ENCODE measurements at places on chromosomes 7 and 10.
A peak's percentile ranks its signal among the peaks of the same experiment; 100 is the strongest.

DNA sequence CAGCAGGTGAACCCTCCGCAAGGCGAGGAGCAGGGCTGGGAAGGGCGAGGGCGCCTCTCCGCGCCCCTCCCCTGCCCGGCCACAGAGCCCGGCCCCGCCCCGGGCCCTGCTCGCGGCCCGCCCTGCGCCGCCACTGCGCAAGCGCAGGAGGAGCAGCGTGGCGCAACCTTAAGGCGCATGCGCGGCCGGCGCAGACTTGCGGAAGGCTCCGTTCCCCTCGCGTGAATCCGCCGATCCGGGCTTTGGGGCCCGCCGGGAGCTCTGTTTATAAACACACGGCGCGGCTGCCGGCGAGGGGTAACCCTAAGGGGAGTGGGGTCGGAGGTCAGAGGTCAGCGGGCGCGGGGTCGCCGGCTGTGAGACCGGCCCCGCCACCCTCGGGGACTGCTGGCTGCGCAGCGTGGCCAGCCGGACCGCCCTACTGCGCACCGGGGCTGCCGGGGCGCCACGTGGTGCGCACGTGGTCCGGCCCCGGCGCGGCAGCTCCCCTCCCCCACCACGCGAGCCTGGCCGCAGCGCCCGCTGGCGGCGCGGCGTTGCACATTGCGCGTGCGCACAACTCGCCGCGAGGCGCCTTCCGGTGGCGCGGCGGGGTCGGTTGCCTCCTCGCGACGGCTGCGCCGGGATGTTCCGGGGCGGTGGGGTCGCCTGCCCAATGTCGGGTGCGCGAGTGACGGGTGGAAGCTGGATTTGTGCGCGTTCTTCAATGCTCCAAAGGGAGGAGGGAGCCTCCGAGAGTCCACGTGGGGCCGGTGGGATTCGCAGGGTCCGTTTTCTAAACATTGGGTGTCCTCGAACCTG lies 40.2 kb upstream of the FOXK1 start:
- peak; percentile 98 for DNase-seq

DNA sequence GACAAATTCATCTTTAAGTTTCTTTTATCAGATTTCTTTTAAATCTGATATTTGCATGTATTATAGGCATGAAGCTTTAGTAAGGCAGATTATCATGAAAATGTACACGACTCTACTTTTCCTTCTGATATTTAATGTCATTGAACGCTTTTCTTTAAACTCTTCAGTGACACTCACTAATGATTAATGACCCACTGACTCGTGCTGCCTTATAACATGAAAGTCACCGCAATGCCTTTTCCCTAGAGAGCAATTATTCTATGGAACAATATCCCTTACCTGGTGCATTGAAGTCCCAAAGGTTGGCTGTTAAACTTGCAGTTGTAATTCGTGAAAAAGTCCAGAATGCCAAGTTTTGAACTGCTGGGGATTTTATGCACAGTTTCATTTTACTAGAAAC lies 33.4 kb upstream of the HGF start:
- no peak for DNase-seq

DNA sequence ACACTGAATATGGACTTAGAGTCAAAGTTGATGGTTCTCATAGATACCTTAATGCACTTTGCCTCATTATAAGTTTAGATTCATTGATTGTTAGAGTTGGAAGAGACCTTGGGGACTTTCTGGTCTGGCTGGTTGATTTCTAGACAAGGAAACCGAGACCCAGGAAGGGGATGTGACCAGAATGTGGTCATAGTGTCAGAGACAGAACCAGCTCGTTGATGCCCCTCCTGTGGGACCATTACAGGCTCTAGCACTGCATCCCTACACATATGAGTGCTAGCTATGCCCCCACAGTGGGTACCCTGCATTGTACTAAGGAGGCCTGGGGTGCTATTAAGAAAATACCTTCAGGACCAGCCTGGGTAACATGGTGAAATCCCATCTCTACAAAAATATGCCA lies 306.6 kb downstream of the CAMK1D start:
- no peak for DNase-seq

DNA sequence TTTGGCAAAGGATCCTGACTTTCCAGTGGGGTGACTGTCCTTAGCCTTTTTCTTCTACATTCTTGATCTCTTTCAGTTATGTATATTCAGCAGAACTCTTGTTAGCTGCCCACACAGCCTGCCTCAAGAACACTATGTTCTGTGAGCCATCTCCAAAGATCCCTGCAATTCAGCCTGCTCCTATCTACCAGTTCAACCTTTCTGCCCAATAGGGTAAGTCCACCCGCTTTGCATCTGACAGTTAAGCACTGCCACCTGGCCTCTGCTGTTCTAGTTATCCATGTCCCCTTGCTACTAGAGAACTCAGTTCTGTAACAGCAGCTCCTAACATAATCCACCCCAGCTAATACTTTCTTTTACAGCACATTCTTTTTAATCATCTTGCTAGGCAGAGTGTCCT lies 13.5 kb downstream of the OR9A2 start:
- DNase-seq, result no peak

- peak; percentile 91 for DNase-seq
Observed at GRCh38 chr10:100997360-100998182, 2.0 kb upstream of the LZTS2 start.

- peak; percentile 9 for DNase-seq
Observed at GRCh38 chr10:114823077-114823463, 1.5 kb downstream of the FHIP2A start.

GRCh38 chr10:29160150-29160617 lies 128.7 kb upstream of the LYZL1 start:
- no peak for DNase-seq

- peak; percentile 25 for DNase-seq
Observed at GRCh38 chr7:151248346-151249033, at the start of gene SMARCD3. Gene SMARCD3, minus strand, starts transcription at chr7:151248694. Its CDS starts 132 bp downstream, at chr7:151248562.

GRCh38 chr10:86662186-86663045 lies 5.9 kb upstream of the LDB3 start:
- no peak for DNase-seq

DNA sequence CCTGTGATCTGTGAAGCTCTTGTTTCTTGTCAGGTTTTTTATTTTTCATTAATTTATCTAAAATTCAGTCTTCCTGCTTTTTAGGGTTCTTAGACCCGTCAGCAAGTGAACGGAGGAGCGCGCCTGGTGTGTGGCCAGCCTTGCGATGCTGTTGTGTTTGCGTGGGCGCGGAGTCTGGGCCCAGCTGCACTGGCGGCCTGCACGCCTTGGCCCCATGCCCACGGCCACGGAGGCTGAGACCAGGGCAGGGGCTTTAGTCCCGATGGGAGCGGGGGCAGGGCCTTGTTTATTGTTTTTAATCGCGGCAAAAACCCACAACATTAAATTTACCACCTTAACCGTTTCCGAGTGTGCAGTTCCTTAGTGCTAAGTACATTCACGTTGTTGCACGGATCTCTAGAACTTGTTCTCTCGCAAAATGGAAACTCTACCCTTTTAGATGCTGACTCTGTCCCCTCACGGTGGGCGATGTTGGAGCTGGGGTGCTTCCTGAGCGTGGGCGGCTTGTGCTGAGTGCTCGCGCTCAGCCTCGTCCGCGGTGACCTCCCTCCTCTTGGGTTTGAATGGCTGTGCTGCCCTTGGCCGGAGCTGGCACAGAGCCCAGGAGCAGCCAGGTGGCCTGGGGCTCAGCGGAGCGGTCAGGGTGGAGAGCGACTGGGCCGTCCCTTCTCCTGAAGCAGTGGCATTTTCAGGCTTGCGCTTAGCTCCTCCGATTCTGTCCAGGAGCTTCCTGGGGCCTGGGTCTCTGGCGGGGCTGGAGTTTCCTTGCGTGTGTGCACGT lies 69.1 kb downstream of the INPP5A start:
- no peak for DNase-seq

DNA sequence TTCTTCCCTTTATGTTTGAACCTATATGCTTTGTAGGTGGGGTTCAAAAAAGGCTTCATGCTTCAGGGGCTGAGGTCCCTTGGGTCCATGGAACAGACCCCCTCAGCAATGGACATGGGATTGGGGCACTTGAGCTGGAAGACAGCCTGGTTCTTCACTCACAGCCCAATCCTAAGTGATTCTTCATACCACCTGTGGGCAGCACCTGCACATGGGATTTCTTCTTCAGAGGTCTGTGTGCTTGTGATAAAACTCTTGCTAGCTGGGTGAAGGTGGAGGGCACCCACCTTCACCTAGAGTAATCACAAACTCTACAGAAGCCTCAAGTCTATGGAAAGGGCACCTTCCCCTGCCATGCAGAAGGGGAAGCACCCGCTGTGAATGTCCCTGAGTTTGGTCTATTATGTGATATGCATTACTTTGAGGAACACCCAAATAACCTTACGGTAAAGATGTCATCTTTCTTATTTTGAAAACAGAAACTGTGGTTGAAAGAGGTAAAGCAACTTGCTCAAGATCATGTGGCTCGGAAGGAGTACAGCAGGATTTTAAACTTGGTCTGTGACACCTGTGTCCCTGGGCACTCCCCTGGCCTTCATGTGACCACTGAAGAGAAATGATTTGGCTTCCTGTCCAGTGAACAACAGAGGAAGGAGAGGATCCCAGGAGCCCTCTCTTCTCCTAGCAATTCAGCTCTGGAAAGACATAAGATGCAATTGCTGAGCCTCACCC lies 469.5 kb upstream of the ZMIZ1 start:
- no peak for DNase-seq

- no peak for DNase-seq
Observed at GRCh38 chr7:79880312-79880711, 254.3 kb upstream of the GNAI1 start.

DNA sequence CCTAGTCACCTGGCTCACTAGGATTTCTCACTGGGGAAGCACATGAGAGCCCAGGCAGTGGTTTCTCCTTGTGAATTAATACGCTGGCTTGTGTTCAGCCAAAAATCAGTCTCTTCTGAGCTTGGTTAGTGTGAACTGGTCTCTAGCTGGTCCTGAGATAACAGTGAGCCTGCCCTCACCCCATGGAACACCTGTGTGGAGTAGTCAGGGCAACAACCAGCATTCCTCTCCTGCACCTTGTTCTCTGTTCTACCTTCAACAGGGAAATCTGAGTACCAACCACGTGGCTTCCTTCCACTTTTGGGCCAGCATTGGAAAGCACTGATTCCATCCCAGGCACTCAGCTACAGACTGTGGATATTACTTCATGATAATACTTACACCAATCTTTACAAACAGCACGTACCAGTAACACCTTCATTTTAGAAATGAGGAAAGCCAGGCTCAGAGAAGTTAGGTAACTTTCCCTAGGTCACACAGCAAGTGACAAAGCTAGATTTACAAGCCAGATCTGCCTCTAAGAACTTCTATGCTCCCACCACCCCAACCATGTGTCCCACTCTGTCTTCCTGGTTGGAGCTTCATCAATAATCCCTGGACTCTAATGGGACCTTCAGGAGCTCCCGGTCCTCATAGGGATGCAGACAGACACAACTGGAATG lies 106.6 kb downstream of the GRID1 start:
- DNase-seq, result no peak

- DNase-seq, result no peak
Observed at GRCh38 chr7:71727347-71727746, 595.4 kb downstream of the GALNT17 start.

GRCh38 chr10:78905957-78906308 lies 162.8 kb upstream of the ZMIZ1 start:
- no peak for DNase-seq

GRCh38 chr10:22599636-22600228 lies 114.6 kb downstream of the PIP4K2A start:
- DNase-seq, result no peak

GRCh38 chr7:132815130-132815529 lies 238.9 kb upstream of the PLXNA4 start:
- no peak for DNase-seq

DNA sequence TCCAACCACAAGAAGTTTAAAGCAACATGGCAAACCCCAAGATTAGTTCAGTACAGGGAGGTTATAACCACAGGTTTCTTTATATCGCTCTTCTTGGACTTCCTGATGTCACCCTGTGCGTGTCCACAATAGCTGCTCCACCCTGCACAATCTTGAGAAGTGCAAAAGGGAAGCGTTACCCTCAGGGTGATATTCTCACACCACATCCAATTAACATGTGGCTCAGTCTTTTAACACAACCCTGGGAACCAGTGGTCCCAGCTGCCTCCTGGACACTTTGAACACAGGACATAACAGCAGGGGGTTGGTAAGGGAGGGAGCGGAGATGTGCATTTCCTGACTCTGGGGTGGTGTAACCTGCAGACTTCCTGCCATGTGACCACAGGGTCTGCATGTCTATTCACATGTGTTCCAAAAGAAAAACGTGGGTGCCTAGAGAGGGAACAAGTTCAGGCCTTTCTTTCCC lies 64.6 kb downstream of the GSAP start:
- peak; percentile 43 for DNase-seq

DNA sequence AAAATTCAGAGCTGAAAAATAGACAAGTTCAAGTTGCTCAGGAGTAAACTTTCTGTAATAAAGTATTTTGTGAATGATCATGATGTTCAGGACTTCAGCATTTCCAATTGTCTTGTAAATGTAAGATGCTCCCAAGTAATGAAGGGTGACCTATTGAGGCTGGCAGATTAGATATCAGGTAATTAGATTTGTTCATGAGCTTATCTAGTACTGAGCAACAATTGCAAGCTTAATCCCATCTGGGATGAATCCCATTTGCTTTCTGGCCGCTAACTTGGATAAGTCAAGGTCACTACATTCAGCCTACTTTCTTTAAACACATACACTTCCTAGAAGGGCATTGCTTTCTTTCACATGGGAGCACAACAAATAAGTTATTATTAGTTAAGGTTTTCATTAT lies 82.4 kb upstream of the ITGB1 start:
- no peak for DNase-seq

DNA sequence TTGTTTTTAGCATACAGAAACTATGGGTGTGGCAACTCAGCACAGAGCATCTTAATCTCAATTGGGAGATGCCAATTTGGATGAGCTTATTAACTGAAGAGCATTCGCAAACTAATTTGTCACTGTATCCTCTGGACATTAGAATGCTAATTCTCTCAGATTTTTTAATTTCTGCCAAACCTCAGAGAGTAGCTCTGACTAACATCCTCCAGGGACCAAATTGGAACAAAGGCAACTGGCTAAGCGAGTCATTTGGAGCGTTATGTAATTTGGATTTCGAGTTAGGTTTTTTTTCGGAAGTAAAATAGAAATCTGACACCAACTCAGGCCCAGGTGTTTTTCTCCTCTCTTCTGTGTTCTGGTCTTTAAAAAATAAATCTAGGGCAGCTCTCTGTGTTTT lies 201.9 kb downstream of the BMPER start:
- no peak for DNase-seq

DNA sequence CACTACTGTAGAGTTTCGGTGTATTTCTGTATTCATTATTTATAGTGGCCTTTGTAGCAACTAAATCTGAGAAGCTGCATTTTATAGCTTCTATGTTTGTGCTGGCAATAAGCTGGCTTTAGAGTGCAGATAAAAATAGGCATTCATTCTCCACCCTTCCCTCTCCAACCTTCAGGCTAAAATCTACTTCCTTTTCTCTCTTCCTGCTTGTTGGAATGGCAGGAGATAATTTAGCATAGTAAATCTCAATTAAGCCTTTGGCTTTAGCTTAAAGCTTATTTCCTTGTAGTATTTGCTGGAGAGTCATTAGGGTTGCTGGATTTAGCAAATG lies 58.5 kb downstream of the CPVL start:
- DNase-seq, result no peak

- no peak for DNase-seq
Observed at GRCh38 chr10:23768281-23768680, 329.4 kb downstream of the OTUD1 start.

- DNase-seq, result peak; percentile 69
Observed at GRCh38 chr10:22345301-22346095, at the start of gene SPAG6. Gene SPAG6, plus strand, starts transcription at chr10:22345496. Its CDS starts 116 bp downstream, at chr10:22345612.
